ENCODE measurements at places on chromosomes 2 and 18.

GRCh38 chr2:219501849-219502248, 3.2 kb downstream of the GMPPA start:
- DNase-seq, result no peak

DNA sequence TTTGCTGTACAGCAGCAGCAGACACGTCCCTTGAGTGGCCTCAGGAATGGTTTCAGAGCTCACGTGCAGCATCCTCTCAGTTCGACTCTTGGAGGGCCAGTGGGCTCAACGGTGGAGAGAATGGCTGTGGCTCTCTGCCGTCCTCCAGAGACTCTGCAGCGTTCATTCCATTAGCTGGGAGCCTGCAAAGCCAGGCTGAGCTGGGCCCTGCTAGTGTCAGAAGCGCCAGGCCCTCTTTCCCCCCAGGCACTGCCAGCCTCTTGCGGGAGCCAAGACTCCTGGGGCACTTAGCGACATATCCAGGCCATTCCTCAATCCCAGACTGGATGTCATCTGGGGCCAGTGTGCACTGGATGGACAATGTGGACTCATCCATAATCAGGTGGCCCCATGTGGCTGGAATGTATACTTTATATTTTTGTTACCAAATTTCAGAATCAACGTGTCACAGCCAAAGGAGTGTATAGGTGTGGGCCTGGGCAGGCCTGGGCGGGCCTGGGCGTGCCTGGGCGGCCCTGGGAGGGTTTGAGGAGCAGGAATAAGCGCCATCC, 125.1 kb upstream of the EPAS1 start:
- no peak for DNase-seq

- DNase-seq, result no peak
Observed at GRCh38 chr18:62812242-62812641, 96.9 kb downstream of the PHLPP1 start.

DNA sequence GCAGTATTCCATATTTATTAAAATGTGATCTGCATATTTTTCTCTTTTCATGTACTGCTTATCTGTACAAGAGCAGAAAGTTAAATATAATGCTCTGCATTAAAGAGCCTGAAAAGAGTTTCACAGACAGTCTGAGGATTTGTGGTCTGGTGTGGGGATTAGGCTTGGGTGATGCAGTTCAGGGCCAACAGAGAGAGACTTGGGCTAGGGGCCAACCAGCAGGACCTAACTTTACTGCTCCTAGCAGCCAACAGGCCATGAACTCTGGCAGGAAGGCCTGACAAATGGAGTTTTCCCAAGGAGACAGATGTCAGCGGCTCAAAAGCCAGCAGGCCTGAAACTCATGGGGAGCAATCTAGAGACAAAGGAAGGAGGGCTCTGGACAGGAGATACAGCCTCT, 169.6 kb downstream of the LRRTM1 start:
- no peak for DNase-seq

DNA sequence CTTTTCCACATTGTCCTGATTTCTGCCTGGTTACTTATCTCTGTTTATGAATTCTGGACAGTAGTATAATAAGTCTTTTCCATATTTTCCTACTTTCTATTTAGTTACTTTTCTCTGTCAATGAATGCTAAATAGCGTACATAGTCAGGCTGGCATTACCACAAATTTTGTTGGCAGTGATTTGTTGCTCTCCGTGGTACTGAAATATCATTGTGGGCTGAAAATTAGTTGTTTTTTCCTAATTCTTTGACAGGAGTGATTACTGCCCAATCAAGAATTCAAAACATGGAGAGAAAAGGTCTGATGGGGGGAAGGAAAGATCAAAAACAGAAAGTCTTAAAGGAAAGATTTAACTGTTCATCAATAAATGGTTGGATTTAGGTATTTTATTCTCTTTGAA, 7.7 kb upstream of the GALNT13 start:
- DNase-seq, result no peak

- DNase-seq, result no peak
Observed at GRCh38 chr2:207743514-207743913, 26.2 kb downstream of the FZD5 start.

- DNase-seq, result no peak
Observed at GRCh38 chr18:63374540-63374939, 7.5 kb upstream of the KDSR start.

- DNase-seq, result no peak
Observed at GRCh38 chr2:8984855-8985254, 18.6 kb downstream of the MBOAT2 start.

DNA sequence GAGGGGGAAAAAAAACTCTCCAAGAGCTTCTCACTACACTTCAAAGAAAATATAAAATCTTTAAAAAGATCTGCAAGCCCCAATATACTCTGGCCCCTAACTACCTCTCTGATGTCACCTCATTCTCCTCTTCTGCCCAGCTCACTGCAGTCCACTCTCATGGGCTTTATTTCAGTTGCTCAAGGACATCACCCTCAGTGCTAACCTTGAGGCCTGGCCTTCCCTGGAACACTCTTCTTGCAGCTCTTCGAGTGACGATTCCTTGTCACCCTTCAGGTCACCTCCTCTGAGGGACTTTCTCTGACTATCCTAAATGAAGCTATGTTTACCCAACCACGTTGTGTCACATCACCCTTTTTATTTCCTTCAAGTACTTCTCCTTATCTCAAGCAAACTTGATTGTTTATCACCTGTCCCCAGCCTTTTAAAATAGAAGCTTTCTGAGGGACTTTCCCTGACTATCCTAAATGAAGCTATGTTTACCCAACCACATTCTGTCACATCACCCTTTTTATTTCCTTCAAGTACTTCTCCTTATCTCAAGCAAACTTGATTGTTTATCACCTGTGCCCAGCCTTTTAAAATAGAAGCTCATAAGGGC, 10.4 kb downstream of the RTTN start:
- DNase-seq, result no peak

Data from activated T-cell treated with anti-CD3 and anti-CD28 coated beads for 4 hours (primary cell).